ENCODE measurements at places on chromosomes 1 and 21. TPM values are rescaled to one million over a fixed set of nuclear protein-coding genes. Genes with fewer than 3 reads are reported as not detected.

Gene KIF14
- total RNA-seq, result 2.9 TPM

Gene CNIH4
- 31.4 TPM for total RNA-seq

Gene OR2T29
- total RNA-seq, result 19.7 TPM

Gene SPRR5
- not detected for total RNA-seq

Gene PCSK9
- under 0.01 TPM for total RNA-seq

Gene KRTAP20-2
- not detected for total RNA-seq

Gene TMEM183A
- total RNA-seq, result 130 TPM

Gene RBBP4
- total RNA-seq, result 96.4 TPM

Gene STPG1
- total RNA-seq, result 7.7 TPM

Gene KIF17
- total RNA-seq, result 0.33 TPM

Gene WDR4
- 4.3 TPM for total RNA-seq

Gene PDZK1IP1
- total RNA-seq, result not detected

Gene KRTAP22-2
- total RNA-seq, result not detected

Gene NID1
- total RNA-seq, result 3.1 TPM

Gene MCOLN2
- not detected for total RNA-seq

Gene MPZ
- 0.33 TPM for total RNA-seq

Gene HES3
- total RNA-seq, result not detected

Gene SLAMF1
- not detected for total RNA-seq

Gene VWA5B1
- not detected for total RNA-seq
